D341Med (cell line): ENCODE measurements at places on chromosomes 3 and 15.

- no peak for DNase-seq
Measured at GRCh38 chr15:69888406-69888805, 209.3 kb downstream of the TLE3 start.

DNA sequence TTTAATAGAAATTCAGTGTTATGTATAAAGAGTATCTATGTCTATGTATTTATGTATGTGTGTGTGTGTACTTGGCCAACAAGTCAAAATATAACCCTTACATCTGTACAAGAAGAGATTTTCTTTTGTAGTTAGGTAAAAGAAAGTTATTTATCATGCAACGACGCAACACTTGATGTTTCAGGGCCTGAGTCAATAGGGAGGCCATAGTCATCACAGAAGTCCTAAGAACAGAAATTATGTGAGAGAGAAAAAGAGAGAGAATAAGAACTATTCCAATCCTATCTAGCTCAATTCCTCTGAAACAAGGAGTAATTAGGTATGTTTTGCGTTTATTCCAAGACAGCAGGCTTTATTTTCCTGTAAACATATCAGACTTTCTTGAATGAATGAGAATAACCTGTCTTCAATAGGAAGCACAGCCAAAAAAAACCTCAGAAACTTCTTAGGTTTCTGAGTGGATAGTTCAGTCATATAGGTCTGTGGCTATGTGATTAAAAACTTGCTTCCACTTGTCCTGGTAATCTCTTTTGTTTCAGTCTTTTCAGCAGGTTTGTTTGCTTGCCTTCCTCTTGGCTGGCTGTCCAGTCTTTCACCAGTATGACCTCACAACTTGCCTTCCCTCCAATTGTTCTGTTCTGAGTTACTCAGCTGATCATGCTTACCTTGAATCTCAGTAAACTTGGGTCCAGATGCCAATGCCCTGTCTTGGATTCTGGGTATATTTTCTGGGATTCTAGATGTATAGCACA, 382.4 kb upstream of the GBE1 start:
- DNase-seq, result no peak

GRCh38 chr15:74403991-74404563, 29.7 kb downstream of the SEMA7A start:
- DNase-seq, result no peak

- DNase-seq, result no peak
Measured at GRCh38 chr3:69650066-69650419, 89.2 kb upstream of the MITF start.

DNA sequence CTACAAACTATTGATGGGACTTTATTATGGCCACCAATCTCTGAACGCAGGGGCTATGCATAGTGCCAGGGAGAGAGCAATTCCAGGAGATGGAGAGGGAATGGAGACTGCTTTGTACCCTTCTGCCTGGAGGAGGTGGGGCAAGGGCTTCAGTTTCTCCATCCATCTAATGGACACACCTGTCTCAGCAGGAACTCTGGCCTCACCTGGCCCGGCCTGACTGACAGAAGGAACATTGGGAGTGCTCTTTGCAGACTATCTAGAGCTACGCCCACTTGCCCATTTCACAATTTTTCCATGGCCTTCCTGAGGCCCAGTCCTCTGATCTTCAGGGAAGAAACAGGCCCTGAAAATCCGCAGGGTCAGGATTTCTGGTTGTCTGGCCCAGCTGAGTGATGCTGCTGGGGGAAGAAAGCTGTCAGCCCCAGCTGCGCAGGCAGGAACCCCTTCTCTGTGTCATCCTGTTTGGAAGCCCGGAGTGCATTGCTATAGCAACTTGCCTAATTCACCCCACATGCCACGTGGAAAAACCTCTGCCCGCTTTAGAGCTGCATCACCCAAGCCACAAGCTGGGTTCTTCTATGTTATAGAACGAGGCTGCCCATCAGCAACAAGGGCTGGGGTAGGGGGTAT, 6.4 kb downstream of the ITGA11 start:
- no peak for DNase-seq
